ENCODE measurements at places on chromosomes 12 and 14. TPM values are rescaled to one million over a fixed set of nuclear protein-coding genes. Genes with fewer than 3 reads are reported as not detected.
A peak's percentile ranks its signal among the peaks of the same experiment; 100 is the strongest.

GRCh38 chr14:96158735-96159134, 45.9 kb upstream of the BDKRB2 start:
- no peaks in the 10 kb centered on the region for H3K36me3 ChIP-seq
- no peak for DNase-seq
- no peaks in the 10 kb centered on the region for H3K27me3 ChIP-seq
- no peak overlapping the region for H3K27ac ChIP-seq
- H3K4me1 ChIP-seq, result no peaks in the 10 kb centered on the region

DNA sequence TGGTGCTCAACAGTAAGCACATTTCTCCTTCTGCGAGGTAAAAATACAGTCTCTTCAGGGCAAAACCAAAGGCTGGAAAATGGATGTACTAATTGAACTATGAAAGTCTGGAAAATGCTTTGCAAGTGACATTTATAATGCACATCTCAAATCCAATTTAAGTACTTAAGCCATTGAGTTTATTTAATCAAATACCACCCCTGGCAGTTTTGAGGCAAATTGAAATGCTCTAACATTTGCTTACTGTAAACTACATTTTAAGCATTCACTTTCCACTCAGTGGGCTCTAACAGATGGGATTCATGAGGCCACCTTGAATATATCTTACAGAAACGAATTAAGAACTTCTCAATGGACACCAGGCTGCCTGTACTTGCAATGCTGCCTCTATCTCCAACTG, 69.7 kb downstream of the HELB start:
- DNase-seq, result no peak
- no peaks in the 10 kb centered on the region for H3K27me3 ChIP-seq
- H3K4me1 ChIP-seq, result no peaks in the 10 kb centered on the region
- H3K36me3 ChIP-seq, result no peaks in the 10 kb centered on the region
- no peak overlapping the region for H3K4me3 ChIP-seq

DNA sequence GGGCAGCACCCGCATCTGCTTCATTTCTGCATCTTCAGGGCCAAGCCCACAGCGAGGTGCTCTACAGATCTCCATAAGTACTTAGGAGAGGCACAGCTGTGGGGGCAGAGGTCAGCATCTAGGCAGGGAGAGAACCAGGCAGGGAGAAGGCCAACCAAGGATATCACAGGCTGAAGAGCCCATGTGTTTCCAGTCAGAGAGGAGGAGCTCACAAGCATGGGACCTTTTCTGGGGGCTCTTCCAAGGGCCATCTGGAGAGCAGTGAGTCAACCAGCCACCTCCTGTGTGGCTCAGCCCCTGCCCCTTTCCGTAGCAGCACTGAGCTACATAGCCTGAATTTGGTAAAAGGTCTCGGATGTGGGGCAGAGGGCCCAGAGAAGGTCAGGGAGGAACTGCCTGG, 78.5 kb downstream of the ARL6IP4 start:
- H3K36me3 ChIP-seq, result no peaks in the 10 kb centered on the region
- no peak for DNase-seq
- no peaks in the 10 kb centered on the region for H3K4me1 ChIP-seq

GRCh38 chr12:67107751-67108269, 161.3 kb upstream of the CAND1 start:
- DNase-seq, result no peak
- no peaks in the 10 kb centered on the region for H3K36me3 ChIP-seq
- H3K27ac ChIP-seq, result no peak overlapping the region
- no peaks in the 10 kb centered on the region for H3K27me3 ChIP-seq
- no peaks in the 10 kb centered on the region for H3K4me1 ChIP-seq

DNA sequence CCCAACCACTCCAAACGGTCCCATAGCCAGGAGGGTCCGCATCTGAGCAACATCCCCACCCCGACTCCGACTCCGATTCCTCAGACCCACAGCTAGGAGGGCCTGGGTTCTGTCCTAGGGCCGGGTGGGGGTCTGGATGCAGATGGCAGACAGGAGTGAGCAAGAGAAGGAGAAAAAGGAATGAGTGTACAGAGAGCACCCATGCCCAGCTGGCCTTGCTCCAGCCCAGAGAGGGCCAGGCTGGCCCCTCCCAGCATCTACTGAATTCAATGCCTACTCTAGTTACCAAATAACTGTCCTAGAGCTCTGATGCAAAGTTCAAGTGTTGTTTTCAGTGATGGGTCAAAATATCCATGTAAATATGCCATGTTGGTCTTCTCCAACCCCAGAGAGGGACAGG, 40.8 kb downstream of the VDR start:
- no peak overlapping the region for H3K4me3 ChIP-seq
- H3K36me3 ChIP-seq, result no peaks in the 10 kb centered on the region
- DNase-seq, result no peak
- no peaks in the 10 kb centered on the region for H3K27me3 ChIP-seq
- H3K4me1 ChIP-seq, result no peaks in the 10 kb centered on the region

GRCh38 chr12:63164911-63165310, 13.9 kb upstream of the AVPR1A start:
- no peak overlapping the region for H3K4me3 ChIP-seq
- H3K36me3 ChIP-seq, result no peaks in the 10 kb centered on the region
- H3K27me3 ChIP-seq, result no peaks in the 10 kb centered on the region
- no peak for DNase-seq
- H3K4me1 ChIP-seq, result no peaks in the 10 kb centered on the region

- no peaks in the 10 kb centered on the region for H3K36me3 ChIP-seq
- DNase-seq, result no peak
- H3K27me3 ChIP-seq, result no peaks in the 10 kb centered on the region
- H3K27ac ChIP-seq, result no peak overlapping the region
These were observed 146.5 kb downstream of the TTC7B start for GRCh38 chr14:90669731-90670130.

DNA sequence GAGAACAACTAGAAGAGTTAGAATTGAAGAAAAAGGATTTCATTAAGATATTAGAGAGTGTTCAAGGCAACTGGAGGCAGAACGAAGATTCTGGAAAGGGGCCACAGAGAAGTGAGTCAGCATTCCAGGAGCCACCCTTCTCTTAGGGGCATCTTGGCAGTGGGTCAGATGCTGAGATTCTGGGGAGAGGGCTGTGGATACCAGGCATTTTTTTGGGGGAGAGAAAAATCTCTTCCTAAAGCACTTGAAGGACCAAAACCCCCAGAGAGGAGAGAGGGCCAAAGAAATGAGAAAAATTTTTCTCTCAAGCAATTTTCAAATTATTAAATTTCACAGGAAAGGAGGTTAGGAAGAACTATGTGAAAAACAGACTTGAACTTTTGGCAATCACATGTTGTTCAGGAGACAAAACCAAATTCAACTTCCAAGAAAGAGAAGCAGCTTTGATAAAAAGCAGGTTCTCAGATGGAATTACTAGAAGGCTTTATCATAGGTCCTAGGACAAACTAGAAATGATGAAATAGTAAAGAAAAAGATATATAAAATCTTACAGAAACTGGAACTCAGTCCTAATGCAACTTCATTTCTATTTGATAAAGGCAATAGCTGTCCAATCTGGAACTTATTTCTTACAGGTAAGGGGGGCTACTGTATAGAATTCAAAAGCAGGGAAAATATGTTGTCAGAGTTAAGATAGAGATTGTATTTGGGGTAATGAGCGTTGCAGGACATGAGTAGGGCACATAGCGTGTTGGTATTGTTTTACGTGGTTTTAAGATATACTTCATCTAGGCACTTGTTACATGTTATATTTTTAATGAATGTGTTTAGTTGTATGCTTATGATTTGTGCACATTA, 1.1 kb upstream of the CLEC2D start:
- DNase-seq, result no peak
- no peaks in the 10 kb centered on the region for H3K27me3 ChIP-seq
- no peak overlapping the region for H3K4me3 ChIP-seq
- H3K4me1 ChIP-seq, result no peaks in the 10 kb centered on the region

GRCh38 chr12:5899675-5900074, 45.4 kb downstream of the ANO2 start:
- DNase-seq, result no peak
- no peaks in the 10 kb centered on the region for H3K36me3 ChIP-seq
- no peak overlapping the region for H3K4me3 ChIP-seq
- no peaks in the 10 kb centered on the region for H3K4me1 ChIP-seq

- no peak overlapping the region for H3K4me3 ChIP-seq
- no peaks in the 10 kb centered on the region for H3K4me1 ChIP-seq
- no peaks in the 10 kb centered on the region for H3K36me3 ChIP-seq
- no peak for DNase-seq
- H3K27me3 ChIP-seq, result no peaks in the 10 kb centered on the region
These were observed 34.2 kb downstream of the ATP2B1 start for GRCh38 chr12:89674326-89674942.

- peaks cover 22% of the 10 kb centered on the region for H3K27me3 ChIP-seq
- H3K36me3 ChIP-seq, result no peaks in the 10 kb centered on the region
- no peak for DNase-seq
- peak overlapping the region; percentile 57 for H3K4me3 ChIP-seq
- no peak overlapping the region for H3K27ac ChIP-seq
These were observed 55.6 kb upstream of the PPP2R5C start for GRCh38 chr14:101705733-101706508.

DNA sequence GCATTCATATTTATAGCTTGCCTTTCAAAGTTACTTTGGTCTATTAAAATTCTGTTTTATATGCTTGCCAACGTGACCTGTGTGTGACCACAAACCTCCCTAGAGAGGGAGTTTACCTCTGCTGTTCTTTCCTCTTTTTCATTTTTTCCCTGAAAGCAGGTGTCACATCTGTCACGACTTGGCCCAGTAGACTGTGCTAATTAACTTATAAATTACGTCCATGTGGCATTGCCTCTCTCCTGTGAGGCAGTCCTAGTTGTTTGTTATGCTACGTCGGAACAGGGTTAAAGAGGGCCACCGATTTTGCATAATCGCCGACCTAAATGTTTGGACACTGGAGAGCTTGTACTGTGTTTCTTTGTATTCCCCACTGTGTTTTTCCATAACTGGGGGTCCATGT, 343.9 kb upstream of the FLRT2 start:
- no peak for DNase-seq
- no peaks in the 10 kb centered on the region for H3K27me3 ChIP-seq
- H3K36me3 ChIP-seq, result no peaks in the 10 kb centered on the region
- H3K4me1 ChIP-seq, result no peaks in the 10 kb centered on the region
- no peak overlapping the region for H3K27ac ChIP-seq

DNA sequence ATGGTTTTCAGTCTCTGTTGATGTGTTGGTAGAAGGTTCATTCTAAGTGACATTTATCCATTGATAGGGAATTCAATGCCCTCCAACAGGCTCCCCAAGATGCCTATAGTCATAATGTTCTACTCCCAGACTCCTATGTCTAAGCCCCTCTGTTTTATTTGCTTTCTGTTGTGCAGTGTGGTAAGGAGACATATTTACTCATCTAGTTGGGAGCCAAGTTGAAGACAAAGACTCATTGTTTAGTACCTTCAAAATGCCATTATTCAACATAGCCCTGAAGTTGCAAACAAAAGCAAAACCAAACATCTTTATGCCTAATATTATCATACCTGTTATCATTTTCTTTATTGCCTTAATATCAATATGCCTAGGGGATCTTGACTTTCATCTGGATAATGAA, 302.1 kb downstream of the RMST start:
- H3K27me3 ChIP-seq, result no peaks in the 10 kb centered on the region
- no peak for DNase-seq
- no peaks in the 10 kb centered on the region for H3K36me3 ChIP-seq
- no peak overlapping the region for H3K4me3 ChIP-seq
- no peaks in the 10 kb centered on the region for H3K4me1 ChIP-seq

- H3K27me3 ChIP-seq, result no peaks in the 10 kb centered on the region
- peak overlapping the region; percentile 96 for H3K4me3 ChIP-seq
- H3K36me3 ChIP-seq, result no peaks in the 10 kb centered on the region
- DNase-seq, result no peak
- peak overlapping the region; percentile 80 for H3K27ac ChIP-seq
These were observed 1.9 kb downstream of the DUSP16 start for GRCh38 chr12:12560587-12561370.

DNA sequence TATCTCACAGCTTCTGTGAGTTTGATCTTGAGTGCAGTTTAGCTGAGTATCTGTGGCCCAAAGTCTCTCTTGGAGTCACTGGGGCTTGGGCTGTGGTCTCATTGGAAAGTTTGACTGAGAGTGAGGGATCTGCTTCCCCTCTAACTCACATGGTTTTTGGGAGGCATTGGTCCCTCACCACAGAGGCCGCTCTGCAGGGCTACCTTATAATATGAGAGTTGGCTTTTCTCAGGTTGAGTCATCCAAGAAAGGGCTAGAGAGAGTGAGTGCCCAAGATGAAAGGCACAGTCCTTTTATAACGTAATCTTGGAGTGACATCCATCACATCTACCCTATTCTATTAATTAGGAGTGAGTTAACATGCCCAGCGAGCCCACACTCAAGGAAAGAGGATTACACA, 175.8 kb downstream of the SLC41A2 start:
- DNase-seq, result no peak
- H3K27ac ChIP-seq, result no peak overlapping the region
- H3K4me3 ChIP-seq, result no peak overlapping the region
- H3K27me3 ChIP-seq, result no peaks in the 10 kb centered on the region
- H3K36me3 ChIP-seq, result no peaks in the 10 kb centered on the region
- 0 out of 2 replicates have a peak, but pooled peaks cover 3% of the 10 kb centered on the region for H3K4me1 ChIP-seq

DNA sequence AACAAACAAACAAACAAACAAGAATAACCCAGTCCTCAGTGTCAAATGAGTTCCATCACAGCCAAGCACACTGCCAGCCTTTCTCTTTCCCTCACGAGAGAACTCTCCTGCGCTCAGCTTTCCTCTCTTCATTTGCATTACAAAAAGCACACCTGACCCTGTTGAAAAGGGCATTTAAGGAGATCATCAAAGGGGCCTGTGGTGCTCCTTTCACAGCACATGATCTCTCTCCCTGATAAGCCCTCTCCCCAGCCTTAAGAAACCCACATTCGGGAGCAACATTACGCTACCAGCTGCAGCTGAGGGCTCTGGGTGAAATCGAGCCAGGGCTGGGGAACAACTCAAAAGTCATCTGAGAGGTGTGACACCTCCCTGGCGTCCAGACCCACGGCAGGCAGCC, 165.6 kb upstream of the TMCC3 start:
- peak; percentile 59 for DNase-seq
- peaks cover 4% of the 10 kb centered on the region for H3K4me1 ChIP-seq
- H3K27ac ChIP-seq, result no peak overlapping the region

DNA sequence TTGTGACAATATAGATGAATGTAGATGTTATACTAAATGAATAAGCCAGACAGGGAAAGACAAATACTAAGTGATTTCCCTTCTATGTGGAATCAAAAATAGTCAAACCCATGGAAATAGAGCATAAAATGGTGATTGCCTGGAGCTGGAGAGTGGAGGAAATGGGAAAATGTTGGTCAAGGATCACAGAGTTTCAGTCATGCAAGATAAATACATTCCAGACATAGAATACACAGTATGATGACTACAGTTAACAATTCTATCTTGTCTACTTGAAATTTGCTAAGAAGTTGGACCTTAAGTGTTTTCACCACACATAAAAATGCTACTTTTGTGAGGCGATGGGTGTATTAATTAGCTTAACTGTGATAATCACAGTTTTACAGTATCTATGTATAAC, 1182.7 kb downstream of the AACS start:
- H3K4me1 ChIP-seq, result peaks cover 3% of the 10 kb centered on the region
- H3K4me3 ChIP-seq, result no peak overlapping the region
- no peak overlapping the region for H3K27ac ChIP-seq
- no peaks in the 10 kb centered on the region for H3K27me3 ChIP-seq
- no peaks in the 10 kb centered on the region for H3K36me3 ChIP-seq

Gene KRT78
- not detected for total RNA-seq

Gene M6PR
- 115 TPM for total RNA-seq

Gene IL31
- not detected for total RNA-seq

Gene SIX1
- 0.46 TPM for total RNA-seq

Gene CEP128
- 17.0 TPM for total RNA-seq

Gene SIX4
- total RNA-seq, result 38.9 TPM

Measured in H1 (cell line).